ENCODE measurements at places on chromosomes 6 and 20.

DNA sequence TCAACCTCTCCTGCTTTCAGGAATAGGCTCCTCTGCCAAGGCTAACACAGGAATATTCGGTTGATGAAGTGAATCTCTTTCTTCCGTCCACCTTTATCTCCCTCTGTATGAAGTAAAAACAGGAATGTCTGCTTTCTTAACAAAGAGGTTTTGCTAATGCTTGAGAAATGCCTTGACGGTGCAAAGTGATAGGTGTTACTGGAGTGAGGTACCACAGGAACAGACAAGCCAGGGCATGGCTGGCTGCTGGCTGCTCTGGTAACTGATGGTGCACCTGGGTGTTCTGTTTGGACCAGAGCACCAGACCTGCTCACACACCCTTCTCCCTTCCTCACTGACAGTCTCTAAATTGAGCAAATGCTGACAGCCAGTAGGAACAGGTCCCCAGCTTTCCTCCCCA, 174.0 kb upstream of the FBXL4 start:
- H3K4me3 ChIP-seq, result no peak overlapping the region
- no peaks in the 10 kb centered on the region for H3K36me3 ChIP-seq
- DNase-seq, result no peak
- peaks cover 3% of the 10 kb centered on the region for H3K27me3 ChIP-seq

- H3K36me3 ChIP-seq, result no peaks in the 10 kb centered on the region
- H3K4me3 ChIP-seq, result no peak overlapping the region
- H3K27ac ChIP-seq, result no peak overlapping the region
- no peak for DNase-seq
- H3K27me3 ChIP-seq, result peaks cover 19% of the 10 kb centered on the region
- H3K4me1 ChIP-seq, result no peaks in the 10 kb centered on the region
Observed at GRCh38 chr20:54148947-54149764, 24.6 kb downstream of the CYP24A1 start.

DNA sequence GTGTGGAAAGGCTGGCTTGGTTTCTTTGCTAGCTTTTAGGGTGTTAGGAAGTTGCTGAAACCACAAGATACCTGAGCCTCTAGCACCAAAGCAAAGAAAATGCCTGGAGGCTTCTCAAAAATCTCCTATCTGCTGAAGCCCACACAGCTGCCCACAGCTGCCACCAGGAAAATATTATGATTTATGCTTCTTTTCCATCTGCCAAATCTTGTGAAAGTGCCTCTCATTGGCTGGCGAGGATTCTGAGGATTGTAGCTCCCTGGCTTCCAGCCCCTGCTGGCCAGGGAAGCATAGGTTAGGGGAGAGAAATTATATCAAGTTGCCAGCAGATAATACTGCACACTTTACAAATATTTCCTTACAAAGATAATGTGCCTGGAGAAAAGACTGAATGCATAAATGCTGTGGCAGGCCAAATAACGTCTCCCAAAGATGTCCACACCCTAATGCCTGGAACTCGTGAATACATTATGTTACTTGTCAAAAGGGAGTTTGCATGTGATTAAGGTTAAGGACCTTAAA, 98.4 kb downstream of the MRPL14 start:
- H3K27ac ChIP-seq, result no peak overlapping the region
- no peak for DNase-seq
- H3K36me3 ChIP-seq, result no peaks in the 10 kb centered on the region
- no peaks in the 10 kb centered on the region for H3K4me1 ChIP-seq
- no peak overlapping the region for H3K4me3 ChIP-seq

- H3K27ac ChIP-seq, result peak overlapping the region; percentile 97
- peaks cover 48% of the 10 kb centered on the region for H3K36me3 ChIP-seq
- no peaks in the 10 kb centered on the region for H3K27me3 ChIP-seq
- peaks cover 53% of the 10 kb centered on the region for H3K4me1 ChIP-seq
- peak overlapping the region; percentile 55 for H3K4me3 ChIP-seq
- peak; percentile 30 for DNase-seq
Observed at GRCh38 chr6:30719356-30719755, 796 bp upstream of the TUBB start.

DNA sequence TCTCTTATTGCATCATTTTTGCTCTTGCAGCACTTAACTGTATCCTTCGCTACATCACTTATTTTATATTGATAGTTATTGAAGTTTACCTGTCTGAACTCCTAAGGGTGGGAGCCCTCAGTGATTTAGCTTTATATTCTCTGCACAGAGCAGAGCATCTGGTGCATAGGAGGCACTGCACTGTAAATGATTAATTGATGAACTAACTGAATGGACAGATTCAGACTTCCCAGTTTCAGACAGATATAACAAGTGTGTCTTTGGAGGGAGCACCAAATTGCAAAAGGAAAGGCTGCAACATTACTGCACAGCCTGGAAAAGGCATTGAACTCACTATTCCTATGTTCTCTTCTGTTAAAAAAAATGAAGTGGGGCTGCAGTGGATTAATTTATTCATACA, 160.3 kb downstream of the EDN1 start:
- H3K4me3 ChIP-seq, result no peak overlapping the region
- H3K27ac ChIP-seq, result no peak overlapping the region
- no peaks in the 10 kb centered on the region for H3K27me3 ChIP-seq

DNA sequence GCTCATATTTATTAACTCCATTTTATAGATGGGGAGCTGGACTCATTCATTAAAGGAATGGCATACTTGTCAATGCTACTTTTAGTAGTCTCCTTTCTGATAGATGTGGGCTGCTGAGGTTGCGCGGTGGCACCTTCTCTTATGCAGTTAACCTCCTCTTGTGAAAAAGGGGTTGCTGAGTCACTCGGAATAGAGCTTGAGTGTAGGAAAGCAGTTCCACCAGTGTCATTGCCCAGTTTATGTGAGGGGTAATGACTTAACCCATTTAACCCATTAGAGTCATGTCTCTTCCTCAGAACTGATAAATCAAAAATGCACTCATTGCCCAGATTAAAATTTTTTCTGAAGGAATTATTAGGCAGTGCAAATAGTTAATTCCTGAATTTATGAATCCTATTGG, 6.3 kb downstream of the MAPK14 start:
- no peak for DNase-seq
- H3K27me3 ChIP-seq, result no peaks in the 10 kb centered on the region
- peaks cover 26% of the 10 kb centered on the region for H3K4me1 ChIP-seq
- H3K27ac ChIP-seq, result no peak overlapping the region

GRCh38 chr6:97702248-97702647, 419.2 kb upstream of the MMS22L start:
- H3K4me3 ChIP-seq, result no peak overlapping the region
- no peak overlapping the region for H3K27ac ChIP-seq
- no peak for DNase-seq
- H3K4me1 ChIP-seq, result no peaks in the 10 kb centered on the region
- no peaks in the 10 kb centered on the region for H3K27me3 ChIP-seq
- no peaks in the 10 kb centered on the region for H3K36me3 ChIP-seq

DNA sequence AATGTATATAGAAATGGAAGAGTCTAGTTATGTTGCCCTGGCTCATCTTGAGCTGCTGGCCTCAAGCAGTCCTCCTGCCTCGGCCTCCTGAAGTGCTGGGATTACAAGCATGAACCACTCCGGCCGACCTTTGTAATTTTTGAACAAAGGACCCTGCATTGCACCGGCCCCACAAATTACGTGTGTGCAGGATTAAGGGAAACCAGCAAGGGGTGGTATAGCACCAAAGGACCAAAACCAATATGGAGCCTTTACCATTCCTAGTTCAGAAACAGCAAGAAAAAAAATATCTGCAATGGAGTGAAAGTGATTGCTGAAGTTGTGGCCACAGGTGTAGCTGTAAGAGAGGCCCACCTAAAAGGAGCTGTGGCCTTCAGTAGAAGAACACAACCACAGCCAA, 8.2 kb upstream of the TRERF1 start:
- no peak overlapping the region for H3K4me3 ChIP-seq
- H3K4me1 ChIP-seq, result no peaks in the 10 kb centered on the region
- no peak for DNase-seq

GRCh38 chr6:16338577-16339264, 100.3 kb downstream of the GMPR start:
- DNase-seq, result no peak
- H3K36me3 ChIP-seq, result no peaks in the 10 kb centered on the region
- no peak overlapping the region for H3K27ac ChIP-seq
- no peak overlapping the region for H3K4me3 ChIP-seq

DNA sequence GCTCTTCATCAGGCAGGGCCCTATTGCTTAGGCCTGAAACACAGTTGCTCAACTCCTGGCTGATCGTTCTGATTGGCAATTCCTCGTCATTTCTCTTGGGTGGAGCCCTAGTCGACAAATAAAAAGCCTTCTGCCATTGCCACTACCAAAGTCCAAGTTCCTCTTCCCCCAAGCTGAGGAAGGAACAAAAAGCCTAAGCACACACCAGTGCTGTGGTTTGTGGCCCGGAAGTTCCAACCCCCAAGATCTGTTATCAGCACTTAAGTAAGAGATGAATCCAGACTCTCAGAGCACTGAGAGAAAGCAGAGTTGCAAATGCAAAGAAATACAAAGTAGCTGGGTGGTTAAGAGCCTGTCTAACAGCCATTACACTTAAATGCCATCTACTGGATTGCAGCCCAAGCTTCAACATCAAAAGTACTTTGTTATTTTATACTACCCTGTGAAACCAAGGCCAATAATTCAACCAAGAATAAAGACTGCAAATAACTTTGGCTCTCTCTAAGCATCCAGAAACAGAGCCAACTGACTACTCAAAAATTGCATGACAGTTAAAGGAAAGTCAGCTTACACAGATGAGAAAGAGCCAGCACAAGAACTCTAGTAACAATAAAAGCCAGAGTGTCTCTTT, 1024.0 kb downstream of the GRIK2 start:
- H3K36me3 ChIP-seq, result no peaks in the 10 kb centered on the region
- peak overlapping the region; percentile 3 for H3K4me3 ChIP-seq
- peak overlapping the region; percentile 53 for H3K27ac ChIP-seq
- DNase-seq, result peak; percentile 69
- H3K4me1 ChIP-seq, result peaks cover 20% of the 10 kb centered on the region

GRCh38 chr20:59044295-59044694, 1.7 kb upstream of the PRELID3B start:
- H3K4me3 ChIP-seq, result no peak overlapping the region
- H3K36me3 ChIP-seq, result peaks cover 22% of the 10 kb centered on the region
- H3K27me3 ChIP-seq, result peaks cover 1% of the 10 kb centered on the region
- peaks cover 38% of the 10 kb centered on the region for H3K4me1 ChIP-seq

DNA sequence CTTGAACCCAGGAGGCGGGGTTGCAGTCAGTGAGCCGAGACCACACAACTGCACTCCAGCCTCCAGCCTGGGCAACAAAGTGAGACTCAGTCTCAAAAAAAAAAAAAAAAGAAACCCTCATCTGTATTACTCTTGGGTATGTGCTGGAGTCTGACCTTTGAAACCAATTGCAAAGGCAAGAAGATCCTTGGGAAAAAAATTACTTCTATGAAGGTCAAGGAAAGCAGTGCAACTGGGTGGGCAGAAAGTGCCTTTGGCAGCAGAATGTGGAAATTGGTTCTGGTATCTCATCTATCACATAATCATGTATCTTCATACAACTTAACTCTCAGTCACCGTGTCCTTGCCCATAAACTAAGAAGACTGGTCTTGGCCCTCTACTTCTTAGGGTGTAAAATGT, 7.7 kb upstream of the RPL7L1 start:
- H3K27ac ChIP-seq, result no peak overlapping the region
- H3K36me3 ChIP-seq, result peaks cover 13% of the 10 kb centered on the region
- no peak overlapping the region for H3K4me3 ChIP-seq
- DNase-seq, result no peak
- no peaks in the 10 kb centered on the region for H3K4me1 ChIP-seq

DNA sequence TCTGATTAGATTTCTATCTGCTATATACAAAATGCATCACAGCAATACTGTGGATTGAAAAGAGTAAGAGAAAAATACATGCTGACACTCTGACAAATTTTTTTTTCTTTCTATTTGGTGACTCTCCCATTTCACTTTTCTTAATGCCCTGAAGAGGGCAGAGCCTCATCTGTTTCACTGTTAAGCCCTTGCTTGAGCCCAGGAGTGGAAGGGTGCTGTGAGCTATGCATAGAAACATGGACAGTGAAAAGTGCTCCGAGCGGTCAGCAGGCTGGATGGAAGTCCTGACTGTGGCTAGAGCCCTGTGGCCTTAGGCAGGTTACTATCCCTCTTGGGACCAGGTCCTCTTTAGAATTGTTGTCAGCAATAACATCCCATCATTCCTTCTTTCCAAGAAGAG, 17.4 kb upstream of the CSE1L start:
- H3K27ac ChIP-seq, result no peak overlapping the region
- no peak for DNase-seq
- no peak overlapping the region for H3K4me3 ChIP-seq
- H3K27me3 ChIP-seq, result no peaks in the 10 kb centered on the region

DNA sequence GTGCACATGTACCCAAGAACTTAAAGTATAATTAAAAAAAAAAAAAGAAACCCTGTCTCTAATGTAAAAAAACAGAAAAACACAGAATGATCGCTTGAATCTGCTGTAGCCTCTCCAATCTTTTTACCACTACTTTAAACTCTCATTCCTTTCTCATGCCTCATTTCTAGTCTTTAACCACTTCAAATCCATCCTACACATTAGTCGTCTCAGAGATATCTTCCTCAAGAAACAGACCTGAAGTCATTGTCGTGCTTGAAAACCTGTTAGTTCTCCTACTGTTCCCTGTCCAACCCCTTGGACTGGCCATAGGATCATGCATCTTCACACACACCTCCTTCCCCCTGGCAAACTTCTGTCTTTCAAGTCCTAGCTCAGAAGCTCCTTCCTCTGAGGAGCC, 112.1 kb upstream of the BCLAF1 start:
- H3K4me1 ChIP-seq, result no peaks in the 10 kb centered on the region
- H3K4me3 ChIP-seq, result no peak overlapping the region
- no peak for DNase-seq
- no peaks in the 10 kb centered on the region for H3K36me3 ChIP-seq
- H3K27ac ChIP-seq, result no peak overlapping the region
- H3K27me3 ChIP-seq, result peaks cover 3% of the 10 kb centered on the region

DNA sequence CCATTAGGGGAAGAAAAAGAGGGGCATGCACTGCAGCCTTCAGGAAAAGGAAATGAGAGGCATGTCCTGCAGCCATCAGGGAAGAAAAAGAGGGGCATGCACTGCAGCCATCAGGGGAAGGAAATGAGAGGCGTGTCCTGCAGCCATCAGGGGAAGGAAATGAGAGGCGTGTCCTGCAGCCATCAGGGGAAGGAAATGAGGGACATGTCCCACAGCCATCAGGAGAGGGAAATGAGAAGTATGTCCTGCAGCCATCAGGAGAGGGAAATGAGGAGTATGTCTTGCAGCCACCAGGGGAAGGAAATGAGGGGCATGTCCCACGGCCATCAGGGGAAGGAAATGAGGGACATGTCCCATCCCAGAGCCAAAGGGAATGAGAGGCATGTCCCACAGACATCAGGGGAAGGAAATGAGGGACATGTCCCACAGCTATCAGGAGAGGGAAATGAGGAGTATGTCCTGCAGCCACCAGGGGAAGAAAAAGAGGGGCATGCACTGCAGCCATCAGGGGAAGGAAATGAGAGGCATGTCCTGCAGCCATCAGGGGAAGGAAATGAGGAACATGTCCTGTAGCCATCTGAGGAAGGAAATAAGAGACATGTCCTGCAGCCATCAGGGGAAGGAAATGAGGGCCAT, 52.0 kb downstream of the PSMB1 start:
- DNase-seq, result no peak
- H3K36me3 ChIP-seq, result no peaks in the 10 kb centered on the region
- no peak overlapping the region for H3K27ac ChIP-seq
- H3K27me3 ChIP-seq, result peaks cover 7% of the 10 kb centered on the region
- H3K4me1 ChIP-seq, result no peaks in the 10 kb centered on the region

All from DND-41 (cell line).